ENCODE measurements at places on chromosomes 12 and 14.
A peak's percentile ranks its signal among the peaks of the same experiment; 100 is the strongest.

GRCh38 chr12:64186789-64187188 is 35.3 kb downstream of the KICS2 start:
- no peak for DNase-seq

- no peak for DNase-seq
These were observed 96.6 kb downstream of the SCN8A start for GRCh38 chr12:51687614-51688013.

- no peak for DNase-seq
These were observed 88.3 kb downstream of the LRP6 start for GRCh38 chr12:12178559-12178958.

GRCh38 chr12:113863455-113863845 is 102.7 kb downstream of the RBM19 start:
- peak; percentile 47 for DNase-seq

DNA sequence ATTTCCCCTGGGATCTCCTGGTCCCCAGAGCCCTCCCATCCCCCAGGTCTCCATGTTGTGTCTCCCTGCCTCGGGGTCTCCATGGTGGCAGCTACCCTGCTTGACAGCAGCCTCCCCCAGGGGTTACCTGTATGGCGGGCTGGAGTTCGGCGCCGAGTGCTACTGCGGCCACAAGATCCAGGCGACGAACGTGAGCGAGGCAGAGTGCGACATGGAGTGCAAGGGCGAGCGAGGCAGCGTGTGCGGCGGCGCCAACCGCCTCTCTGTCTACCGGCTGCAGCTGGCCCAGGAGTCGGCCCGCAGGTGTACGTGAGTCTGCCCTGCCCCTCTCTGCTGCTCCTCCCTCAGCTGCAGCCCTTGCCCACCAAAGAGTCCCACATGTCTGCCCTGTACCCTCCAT is 80.9 kb downstream of the WSCD2 start:
- DNase-seq, result no peak

- no peak for DNase-seq
These were observed 266.6 kb downstream of the KIF21A start for GRCh38 chr12:39176356-39176755.

DNA sequence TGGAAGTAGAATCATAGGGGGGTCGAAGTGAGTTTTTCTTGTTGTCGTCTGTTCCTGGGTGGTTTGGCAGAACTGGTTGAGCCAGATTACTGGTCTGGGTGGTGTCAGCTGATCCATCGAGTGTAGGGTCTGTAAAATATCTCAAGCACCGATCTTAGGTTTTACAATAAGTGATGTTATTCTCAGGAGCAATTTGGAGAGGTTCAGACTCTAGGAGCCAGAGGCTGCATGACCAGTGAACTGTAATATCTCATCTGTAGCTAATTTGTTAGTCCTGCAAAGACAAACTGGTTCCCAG is 9.7 kb upstream of the SERPINA1 start:
- no peak for DNase-seq

GRCh38 chr12:70772836-70773235 is 135.6 kb upstream of the PTPRB start:
- DNase-seq, result no peak

DNA sequence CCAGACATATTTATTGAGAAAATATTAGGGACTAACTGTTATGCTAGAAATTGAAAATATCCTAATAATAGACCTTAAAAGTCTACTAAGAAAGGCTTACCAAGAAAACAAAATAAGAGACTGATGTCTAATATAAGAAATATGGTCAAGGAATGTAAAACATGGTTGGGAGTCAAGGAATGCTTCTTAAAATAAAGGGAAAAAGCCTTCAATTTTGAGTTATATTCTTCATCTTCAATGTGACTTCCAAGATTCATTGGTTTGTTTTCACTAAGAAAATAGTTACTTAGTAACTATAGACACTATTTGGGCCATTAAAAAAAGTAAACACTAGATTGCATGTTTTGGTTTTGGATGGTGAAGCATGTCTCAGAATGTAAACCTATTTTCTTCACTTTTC is 88.1 kb upstream of the ETV6 start:
- DNase-seq, result no peak

DNA sequence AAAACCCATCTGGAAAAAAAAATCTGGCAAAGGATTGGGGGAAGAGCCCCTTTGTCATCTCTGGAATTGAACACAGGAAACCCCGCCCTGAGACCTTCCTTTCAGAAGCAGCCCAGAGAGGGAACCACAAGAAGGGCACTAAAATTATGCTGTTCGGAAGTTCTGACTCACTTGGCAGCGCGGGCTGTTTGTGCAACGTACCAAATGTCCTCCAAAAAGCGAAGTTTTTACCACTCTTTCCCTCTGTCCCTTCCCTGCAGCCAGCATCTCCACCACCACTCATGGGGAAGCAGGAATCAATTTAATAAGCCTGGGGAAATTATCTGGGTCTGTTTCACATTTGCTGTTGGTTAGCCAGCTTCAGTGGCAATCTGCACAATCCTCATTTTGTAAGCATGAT is 3.2 kb upstream of the SYNE3 start:
- DNase-seq, result peak; percentile 25

DNA sequence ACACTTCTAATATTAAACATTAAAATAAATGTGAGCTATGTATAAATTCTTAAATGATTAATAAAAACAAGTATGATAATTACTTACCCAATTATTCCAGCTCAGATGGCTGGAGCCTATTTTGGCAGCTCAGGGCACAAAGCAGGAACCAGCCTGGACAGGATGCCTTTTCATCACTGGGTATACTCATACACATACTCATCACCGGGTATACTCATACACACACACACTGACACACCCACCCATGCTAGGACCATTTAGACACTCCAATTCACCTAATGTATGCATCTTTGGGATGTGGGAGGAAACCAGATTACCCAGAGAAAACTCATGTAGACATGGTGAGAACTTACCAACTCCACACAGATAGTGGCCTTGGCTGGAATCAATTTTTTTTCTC is 57.9 kb upstream of the CNOT2 start:
- DNase-seq, result no peak

- peak; percentile 94 for DNase-seq
These were observed 269.9 kb upstream of the SFSWAP start for GRCh38 chr12:131441060-131441396.

GRCh38 chr12:14384783-14385638 is 19.5 kb downstream of the ATF7IP start:
- DNase-seq, result peak; percentile 97

DNA sequence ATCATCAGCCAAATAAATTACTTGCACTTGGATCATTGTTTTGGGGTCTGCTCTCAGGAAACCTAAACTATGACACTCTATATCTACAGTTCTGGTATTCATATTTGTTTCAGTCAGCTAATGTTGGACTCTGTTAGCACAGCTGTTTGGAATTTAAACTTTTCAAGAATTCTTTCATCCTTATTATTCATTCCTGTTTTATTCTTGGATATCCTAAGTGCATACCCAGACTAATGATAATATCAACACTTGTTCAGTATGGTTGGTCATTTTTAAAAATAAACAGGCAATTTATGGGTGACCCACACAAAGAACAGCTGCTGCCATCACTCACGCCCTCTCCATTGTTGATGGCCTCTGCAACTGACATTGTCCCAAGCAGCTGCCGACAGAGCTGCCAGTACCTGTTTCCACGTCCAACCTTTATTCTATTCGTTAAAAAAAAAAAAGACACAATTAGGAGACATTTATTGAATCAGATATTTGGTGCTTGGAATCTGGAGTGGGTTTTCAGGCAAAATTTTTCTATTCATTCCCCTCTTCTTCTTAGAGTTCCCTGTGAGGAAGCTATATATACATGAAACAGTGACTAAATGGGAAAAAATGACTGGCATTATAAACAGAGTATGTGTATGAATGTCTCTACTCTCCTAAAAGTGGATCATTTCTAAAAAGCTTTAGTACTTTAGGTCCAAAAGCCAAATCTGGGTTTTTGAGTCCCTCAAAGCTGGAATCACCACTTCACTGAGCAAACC is 252.1 kb upstream of the NAV3 start:
- no peak for DNase-seq

DNA sequence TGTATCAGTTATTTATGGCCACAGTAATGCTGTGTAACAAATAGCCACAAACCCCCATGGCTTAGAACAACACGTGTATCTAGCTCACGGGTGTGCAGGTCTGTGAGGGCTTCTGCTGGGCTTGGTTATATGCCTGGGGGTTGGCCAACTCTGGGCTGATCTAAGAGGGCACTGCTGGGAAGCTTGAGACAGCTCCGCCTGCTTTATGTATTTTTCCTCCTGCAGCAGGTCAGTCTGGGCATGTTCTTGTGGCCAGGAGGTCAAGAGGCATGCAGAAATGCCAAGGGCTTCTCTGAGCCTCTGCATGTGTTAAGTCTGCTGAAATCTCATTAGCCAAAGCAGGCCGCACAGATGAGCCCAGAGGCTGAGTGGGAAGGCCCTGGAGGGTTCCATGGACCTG is 105.8 kb downstream of the ZNF664 start:
- DNase-seq, result no peak

- DNase-seq, result no peak
These were observed 58.8 kb upstream of the DYNC1H1 start for GRCh38 chr14:101905614-101906013.

DNA sequence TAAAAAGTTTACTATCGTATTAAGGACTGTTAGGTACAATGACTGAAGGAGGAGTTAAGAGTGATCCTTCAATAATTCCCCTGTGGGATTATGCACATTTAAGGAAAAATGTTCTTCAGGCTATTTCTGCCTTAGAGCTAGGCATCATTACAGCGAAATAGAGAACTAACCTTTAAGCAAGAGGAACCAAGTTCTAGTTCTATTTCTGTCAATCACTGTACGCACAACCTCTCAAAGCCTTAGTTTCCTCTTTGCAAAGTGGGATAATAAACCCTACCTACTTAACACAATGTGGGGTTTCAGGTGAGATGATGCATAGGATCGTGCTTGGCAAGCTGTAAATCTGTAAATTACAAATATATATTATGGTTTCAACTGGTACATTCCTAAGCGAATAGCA is 15.4 kb downstream of the NTF3 start:
- DNase-seq, result no peak

GRCh38 chr12:22765421-22766130 is 140.6 kb downstream of the ETNK1 start:
- DNase-seq, result no peak

- DNase-seq, result no peak
These were observed 925 bp upstream of the GLI1 start for GRCh38 chr12:57458665-57459054.

DNA sequence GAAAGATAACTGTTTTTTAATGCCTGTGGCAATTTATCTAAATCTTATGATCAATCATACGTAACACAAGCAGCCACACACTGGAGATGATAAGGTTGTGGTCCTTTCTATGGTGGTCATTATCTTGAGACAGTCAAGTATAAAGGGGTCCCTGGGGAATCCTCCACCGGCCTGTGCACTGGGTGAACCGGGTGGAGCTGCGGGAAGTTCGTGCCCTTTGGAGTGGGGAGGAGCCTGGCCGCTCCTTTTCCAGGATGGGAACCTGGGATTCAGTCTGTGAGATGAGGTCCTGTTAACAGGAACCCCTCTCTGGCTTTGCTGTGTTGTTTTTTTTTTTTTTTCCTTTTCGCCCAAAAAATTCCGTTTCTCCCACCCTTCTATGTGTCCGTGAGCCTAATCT is 167.5 kb upstream of the RPL10L start:
- no peak for DNase-seq

GRCh38 chr14:67199016-67199415 is 9.8 kb downstream of the GARIN2 start:
- no peak for DNase-seq

DNA sequence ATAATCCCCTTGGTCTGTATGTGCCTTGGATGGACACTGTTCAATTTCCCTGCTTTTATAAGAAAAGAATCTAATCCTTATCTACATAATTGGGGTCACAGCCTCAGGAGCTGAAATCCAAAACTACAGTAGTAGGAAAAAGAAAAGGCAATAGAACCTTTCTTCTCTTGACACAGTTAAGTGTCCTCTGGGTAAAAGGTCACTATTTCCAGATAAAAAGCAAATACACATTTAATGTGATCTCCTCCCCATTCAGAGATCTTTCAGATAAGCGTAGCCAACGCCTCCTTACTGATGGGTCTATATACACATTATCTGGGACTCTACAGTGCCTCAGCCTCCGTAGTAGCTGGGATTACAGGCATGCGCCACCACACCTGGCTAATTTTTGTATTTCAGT is 73.4 kb downstream of the CLIP1 start:
- no peak for DNase-seq

DNA sequence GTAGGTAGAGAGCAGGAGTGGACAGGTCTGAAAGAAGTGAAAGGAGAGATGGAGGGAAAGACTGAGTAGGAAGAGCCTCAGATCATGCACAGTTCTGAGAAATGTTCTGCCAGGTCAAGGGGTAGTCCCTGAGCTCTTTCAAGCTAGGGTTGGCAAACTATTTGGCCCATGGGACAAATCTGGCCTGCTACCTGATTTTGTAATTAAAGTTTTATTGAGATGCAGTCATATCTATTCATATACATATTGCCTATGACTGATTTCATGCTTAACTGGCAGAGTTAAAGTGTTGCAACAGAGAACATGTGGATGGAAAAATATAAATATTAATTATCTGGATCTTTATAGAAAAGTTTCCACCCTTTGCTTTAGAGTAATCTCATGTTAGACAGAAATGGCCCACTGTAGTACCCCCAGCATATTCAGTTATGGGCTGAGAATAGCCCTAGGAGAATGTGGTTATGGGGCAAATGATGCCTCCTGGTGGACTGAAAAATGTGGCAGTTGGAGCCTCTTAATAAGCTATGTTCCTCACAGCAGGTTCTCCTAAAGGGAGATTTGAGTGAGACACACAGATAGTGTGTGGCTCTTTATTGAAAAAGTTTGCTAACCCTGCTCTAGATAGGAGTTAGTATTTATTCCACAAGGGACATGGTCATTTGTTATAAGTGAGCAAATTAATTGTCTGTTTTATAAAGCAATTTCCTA is 476.9 kb downstream of the LRIG3 start:
- peak; percentile 73 for DNase-seq

DNA sequence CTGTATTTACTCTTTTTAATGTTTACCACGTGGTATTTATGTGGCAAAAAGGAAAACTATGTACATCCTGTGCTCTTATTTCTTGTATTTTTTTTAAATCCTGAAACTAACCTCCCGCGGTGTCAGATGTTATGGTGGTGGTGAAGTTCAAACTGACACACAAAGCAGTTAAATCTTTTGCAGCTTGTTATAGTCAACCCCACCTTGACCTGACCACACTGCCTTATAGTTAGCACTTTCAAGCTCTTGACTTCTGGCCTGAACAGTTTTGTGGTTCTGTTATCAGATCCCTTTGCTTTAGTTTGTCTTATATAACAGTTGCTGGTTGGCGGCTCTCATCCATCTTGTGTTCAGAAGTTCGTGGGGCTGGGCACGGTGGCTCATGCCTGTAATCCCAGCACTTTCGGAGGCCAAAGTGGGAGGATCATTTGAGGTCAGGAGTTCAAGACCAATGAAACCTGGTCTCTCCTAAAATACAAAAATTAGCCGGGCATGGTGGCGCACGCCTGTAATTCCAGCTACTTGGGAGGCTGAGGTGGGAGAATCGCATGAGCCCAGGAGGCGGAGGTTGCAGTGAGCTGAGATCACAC is 2.1 kb downstream of the UNG start:
- DNase-seq, result no peak

GRCh38 chr12:15118955-15119354 is 102.3 kb downstream of the RERG start:
- DNase-seq, result no peak

GRCh38 chr14:105805701-105806100 is 279.3 kb downstream of the TMEM121 start:
- DNase-seq, result no peak
